GM23338 (cell line): ENCODE measurements at places on chromosomes 2 and 18. TPM values are rescaled to one million over a fixed set of nuclear protein-coding genes. Genes with fewer than 3 reads are reported as not detected.

- DNase-seq, result no peak
These were observed 123.6 kb upstream of the CDCA7 start for GRCh38 chr2:173231042-173231441.

DNA sequence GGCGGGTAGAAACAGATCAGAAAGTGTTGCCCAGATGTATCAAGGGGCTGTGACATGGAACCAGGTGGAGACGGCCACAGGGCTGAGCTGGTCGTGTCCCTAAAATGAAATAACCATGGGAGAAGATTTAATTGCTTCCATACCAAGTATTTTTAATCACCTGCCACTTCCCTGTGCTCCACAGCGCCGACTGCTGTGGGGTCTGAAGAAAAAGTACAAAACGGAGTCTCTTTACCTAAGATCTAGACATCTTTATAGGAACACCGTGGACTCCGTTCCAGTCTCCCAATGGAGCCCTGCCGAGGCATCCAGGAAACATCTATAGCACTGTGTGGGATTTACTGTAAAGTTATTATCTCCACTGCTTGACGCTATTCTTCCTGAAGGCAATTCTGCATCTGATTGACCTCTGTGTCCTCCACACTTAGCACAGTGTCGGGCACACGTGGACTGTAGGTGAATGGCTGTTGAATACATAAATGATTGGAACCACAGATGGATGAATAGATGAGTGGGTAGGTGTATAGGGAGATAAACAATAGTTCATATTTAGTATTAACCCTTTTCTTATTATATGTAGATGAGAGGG, 21.6 kb upstream of the GYPC start:
- DNase-seq, result peak; percentile 63

DNA sequence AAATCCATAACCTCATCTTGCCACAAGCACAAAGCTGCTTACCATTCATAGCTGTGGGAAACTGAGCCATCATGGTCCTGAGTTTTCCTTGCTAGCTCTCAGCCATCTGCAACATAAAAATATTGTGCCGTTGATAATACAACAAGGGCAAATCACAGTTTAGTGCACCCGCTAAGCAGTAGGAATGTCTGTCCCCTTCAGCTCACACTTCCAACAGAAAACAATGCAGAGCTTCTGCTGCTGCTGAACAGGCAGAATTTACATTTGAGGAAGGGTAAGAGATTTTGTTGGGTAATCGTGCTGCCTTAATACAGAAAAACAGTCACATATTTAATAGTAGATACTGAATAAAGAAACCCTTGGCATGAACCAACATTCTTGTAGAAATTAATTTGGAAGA, 32.3 kb downstream of the ITSN2 start:
- DNase-seq, result peak; percentile 13

- no peak for DNase-seq
These were observed 21.1 kb downstream of the KIF5C start for GRCh38 chr2:148896136-148896535.

DNA sequence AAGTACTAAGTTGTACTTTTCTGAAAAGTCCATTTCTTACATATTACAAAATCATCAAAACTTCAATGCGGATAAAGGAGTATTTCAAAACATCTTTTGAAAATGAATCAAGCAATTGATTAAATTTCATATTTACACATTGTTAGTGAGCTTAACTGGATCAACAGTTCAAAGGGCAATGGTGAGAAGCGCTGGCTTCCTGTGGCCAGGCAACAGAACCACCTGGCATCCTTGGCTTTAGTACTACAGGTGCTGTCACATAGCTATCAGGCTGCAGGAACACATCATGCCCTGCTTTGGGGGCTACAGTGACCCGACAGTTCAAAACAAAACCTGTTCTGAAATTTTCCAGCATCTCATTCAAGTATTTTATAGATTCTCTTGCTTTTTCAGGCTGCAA, 59.2 kb downstream of the SMAD2 start:
- DNase-seq, result no peak

DNA sequence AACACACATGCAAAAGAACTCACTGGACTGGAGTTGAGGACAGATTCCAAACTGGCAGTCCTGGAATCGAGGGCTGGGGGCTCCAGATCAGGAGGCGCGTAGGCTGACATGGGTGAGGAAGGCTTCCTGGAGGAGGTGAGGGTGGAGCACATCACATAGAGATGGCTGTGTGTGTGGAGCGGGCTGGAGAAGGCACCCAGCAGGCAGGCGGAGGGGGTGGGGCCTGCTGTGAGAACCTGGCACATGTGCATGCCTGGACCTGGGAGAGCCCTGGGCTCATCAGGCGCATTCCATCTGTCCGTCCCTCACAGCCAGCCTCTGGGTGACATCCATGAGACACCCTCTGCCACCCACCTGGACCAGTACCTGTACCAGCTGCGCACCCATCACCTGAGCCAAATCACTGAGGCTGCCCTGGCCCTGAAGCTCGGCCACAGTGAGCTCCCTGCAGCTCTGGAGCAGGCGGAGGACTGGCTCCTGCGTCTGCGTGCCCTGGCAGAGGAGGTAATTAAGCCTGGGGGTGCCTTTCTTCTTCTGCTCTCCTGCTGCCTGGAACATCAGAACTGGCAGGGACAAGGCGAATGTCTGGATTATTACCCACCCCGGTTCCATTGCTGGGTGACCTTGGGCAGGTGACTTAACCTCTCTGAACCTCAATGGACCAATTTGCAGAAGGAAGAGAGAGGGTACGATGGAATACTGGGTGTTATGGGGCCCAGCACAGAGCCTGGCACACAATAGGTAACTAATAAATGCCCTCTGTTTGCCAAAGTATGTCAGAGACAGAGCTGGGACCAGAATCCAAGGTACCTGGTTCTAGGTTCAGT, 108.3 kb downstream of the DYSF start:
- no peak for DNase-seq

POTEJ gene
- 0.63 TPM in 1 of 2 replicates, not detected in the other for total RNA-seq

DNA sequence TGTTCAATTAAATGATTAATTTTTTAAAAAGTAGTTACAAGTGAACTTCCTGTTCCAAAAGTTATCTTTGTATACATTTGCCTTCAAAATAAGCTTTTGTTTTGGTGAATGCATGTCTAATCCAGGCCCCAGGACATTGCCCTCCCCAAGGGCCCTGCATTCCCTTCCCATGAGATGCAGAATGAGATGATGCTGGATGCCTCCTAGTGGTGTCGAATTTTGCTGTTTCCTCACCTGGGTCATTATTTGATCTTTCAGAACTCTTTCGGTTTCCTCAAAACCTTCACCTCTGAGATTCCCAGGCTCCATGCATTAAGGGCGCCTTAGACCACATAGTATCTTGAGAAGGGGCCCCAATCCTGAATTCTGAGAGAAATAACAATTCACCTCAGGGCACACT, 728.8 kb downstream of the CNTNAP5 start:
- DNase-seq, result peak; percentile 49

- DNase-seq, result no peak
These were observed 48.0 kb downstream of the ARHGAP15 start for GRCh38 chr2:143177096-143177786.

- DNase-seq, result no peak
These were observed 443.8 kb downstream of the MBD2 start for GRCh38 chr18:53780666-53781065.

SP140 gene
- 0.24 and 0.39 TPM in 2 replicates for total RNA-seq

- DNase-seq, result no peak
These were observed 113.4 kb downstream of the GORASP2 start for GRCh38 chr2:171042253-171042969.

DNA sequence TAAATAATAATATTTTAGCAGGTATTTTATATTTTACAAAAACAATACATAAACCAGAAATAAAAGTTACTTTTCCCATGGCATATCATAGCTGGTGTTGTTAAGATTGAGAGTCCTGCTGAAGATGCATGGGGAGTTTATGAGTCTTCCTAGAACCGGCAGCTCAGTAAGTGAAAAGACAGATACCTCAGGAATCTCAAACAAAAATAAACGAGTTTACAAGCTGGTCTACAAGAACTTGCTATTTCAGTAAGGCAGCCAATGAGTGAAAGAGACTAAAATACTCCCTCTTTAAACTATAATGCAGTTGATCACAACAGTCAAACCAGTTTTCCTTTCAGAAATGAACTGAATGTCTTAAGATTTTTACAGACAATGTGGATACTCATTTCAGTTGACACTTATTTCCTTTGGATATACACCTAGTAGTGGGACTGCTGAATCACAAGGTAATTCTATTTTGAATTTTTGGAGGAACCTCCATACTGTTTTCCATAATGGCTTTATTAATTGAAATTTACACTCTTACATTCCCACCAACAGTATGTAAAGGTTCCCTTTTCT, 8.9 kb downstream of the GAREM1 start:
- no peak for DNase-seq

- no peak for DNase-seq
These were observed 8.9 kb upstream of the SESTD1 start for GRCh38 chr2:179273461-179273962.

DNA sequence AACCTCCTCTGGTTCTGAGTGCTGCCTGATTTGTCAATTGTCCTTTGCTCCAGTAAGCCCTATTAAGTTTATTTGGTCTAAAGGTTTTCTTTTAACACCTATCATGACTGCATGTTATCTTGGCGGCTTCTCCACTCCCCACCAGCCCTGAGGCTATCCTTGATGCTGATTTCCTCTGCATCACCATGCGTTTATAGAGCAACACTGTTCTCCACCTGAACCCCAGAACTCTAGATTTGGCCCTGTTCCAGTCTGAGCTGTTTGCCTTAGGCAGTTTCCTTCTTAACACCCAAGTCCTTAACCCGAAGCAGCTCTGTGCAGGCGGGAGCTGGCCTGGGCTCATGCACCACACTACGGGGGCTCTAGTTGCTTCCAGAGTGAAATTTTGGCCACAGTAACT, 98.2 kb upstream of the NPAS2 start:
- no peak for DNase-seq

CPLX4 gene
- total RNA-seq, result not detected in 2 replicates

ATG4B gene
- 102 and 103 TPM in 2 replicates for total RNA-seq

- no peak for DNase-seq
These were observed 3.3 kb downstream of the MTCL1 start for GRCh38 chr18:8708670-8709069.

- no peak for DNase-seq
These were observed 162.8 kb downstream of the GCA start for GRCh38 chr2:162506706-162507105.

DNA sequence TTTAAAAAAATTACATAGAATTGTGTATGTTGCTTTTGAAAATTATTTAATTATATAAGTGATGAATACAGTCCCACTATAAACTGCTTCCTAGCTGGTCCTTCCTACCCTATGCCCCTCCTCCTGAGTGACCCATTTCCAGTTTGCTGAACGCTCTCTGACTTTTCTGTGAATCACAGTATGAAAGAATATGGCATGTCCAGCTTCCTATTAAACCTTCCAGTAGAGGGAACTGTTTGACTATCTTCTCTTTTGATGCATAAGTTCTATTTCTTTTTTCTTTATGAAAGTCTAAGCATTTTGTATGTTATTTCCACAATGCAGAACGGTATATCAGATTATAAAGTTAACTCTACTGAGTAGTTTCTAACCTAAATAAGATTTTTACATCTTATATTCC, 41.3 kb downstream of the PSMG2 start:
- peak; percentile 28 for DNase-seq

C18orf54 gene
- 29.6 and 35.0 TPM in 2 replicates for total RNA-seq

NEB gene
- total RNA-seq, result 8.2 and 13.7 TPM in 2 replicates

GRCh38 chr2:40760071-40760666, 308.3 kb upstream of the SLC8A1 start:
- peak; percentile 74 for DNase-seq

DNA sequence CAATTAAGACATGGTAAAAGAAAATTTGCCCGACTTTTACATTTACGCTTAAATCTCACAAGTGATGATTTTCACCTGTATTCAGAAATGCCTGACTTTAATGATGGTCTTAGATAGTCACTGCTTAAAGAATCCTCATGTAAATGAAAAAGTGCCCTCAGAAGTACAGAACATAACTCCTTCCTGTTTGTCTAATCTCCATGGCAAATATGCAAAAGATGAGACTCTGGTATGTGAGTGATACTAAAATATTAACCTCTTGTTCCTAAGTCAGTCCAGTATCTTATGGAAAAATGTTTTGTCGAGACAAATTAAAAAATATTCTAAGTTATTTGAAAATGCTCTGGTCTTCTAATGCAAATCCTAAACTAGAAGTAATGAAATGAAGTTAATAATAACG, 29.2 kb downstream of the KCTD1 start:
- DNase-seq, result no peak

DNA sequence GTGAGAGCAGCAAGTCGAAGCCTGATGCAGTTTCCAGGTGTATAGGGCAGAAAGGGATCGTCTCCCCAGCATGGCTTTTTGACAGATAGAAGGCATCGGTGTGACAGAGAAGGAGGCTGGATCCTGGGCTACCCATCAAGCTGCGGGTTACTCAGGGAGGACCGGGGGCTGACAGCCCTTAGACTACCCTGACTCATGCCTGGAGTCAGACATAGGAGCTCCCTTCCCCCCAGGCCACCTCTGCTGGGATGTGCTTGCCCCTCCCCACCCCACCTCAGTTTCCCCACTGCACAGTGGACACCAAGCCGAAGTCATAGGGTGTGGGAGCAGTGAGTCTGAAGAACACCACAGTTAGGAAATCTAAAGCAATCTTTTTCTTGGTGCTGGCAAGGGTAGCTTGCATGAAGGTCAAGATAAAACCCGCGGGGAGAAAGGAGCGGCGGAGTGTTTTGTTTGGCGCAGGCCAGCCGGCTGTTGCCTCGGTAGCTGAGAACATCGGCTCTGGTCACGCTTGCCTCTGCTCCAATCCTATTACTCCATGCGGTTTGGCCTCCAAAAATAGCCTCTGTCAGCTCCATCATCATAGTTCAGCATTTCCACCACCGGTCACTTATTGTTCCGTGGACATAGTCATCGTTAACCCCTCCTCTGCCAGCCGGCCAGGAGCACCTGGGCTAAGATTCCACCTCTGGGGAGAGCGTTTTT, 169.2 kb upstream of the GLI2 start:
- no peak for DNase-seq

DSG1 gene
- total RNA-seq, result 0.04 TPM in 1 of 2 replicates, not detected in the other

- peak; percentile 26 for DNase-seq
These were observed 45.8 kb downstream of the PTPN2 start for GRCh38 chr18:12838178-12838634.
